ENCODE measurements at places on chromosomes 4 and X.

- DNase-seq = no peak
Observed at GRCh38 chr4:81120055-81120454, 89.5 kb downstream of the BMP3 start.

GRCh38 chr4:61201961-61202637, 2.0 kb downstream of the ADGRL3 start:
- peak; percentile 38 for DNase-seq

GRCh38 chrX:10158279-10159144, 1.7 kb downstream of the CLCN4 start:
- no peak for DNase-seq

DNA sequence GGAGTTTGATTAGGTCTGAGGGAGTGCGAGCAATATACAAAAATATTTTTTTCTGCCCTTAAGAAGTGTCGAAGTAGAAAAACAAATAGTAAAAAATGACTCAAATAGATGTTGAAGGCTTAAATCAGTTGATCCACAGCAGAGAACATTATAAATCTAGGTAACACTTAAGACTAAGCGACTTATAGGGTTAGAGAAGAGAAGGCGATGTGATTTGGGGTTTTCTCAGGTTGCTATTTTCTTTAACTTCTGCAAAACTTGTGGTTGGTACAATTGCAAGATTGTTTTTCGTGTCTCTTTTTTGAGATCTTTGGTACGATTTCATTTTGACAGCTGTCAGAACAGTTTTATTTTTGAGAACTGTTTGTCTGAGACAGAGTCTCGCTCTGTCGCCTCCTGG, 1479.5 kb downstream of the PCDH7 start:
- no peak for DNase-seq

DNA sequence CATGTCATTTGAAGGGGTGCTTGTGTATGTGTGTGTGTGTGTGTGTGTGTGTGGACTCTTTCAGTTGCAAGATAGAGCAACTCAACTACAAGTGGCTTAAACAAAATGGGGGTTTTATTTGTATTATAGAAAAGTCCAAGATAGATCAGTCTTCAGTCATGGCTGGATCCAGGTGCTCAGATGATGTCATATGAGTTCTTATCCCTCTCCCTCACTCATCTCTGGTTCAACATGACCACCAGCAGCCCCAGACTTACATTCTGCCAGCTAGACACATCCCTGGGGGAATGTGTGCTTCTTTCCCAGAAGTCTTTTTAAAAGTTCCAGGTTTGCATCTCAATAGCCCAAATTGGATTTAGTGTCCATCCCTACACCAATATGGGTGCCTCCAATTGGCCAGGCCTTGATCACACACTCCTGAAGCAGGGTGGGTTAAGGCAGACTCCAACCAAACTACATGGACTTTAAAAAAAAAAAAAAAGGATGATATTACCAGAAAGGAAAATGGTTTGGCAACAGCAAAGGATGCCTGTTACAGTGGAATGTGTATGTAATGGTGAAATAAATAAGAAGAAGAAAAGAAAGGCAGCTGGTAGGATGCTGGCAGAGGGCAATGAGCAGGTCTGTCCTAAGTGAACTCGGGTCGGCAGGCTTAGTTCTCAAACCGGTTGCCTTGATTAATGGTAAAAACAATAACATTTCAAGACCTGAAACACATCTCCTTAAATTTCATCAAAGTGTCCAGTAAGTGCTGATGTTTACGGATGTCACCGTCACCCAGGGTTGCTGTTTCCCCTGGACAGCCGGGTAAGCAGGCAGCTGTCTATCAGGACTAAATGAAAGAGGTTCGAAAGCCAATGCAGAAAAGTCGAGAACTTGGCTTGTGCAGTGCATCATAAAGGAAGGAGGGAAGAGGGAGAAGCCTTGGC, 107.7 kb downstream of the SMIM20 start:
- DNase-seq = no peak

All from lower lobe of right lung (tissue), 2 donors.